Heart right ventricle (tissue), 16 donors: ENCODE measurements at places on chromosomes 7 and 10.

- no peaks in the 10 kb centered on the region for H3K36me3 ChIP-seq
- DNase-seq, result no peak
- peaks cover 5% of the 10 kb centered on the region for H3K4me1 ChIP-seq
- no peak overlapping the region for H3K4me3 ChIP-seq
- H3K27me3 ChIP-seq, result peaks cover 5% of the 10 kb centered on the region
- H3K27ac ChIP-seq, result no peak overlapping the region
Observed at GRCh38 chr7:42690794-42691639, 220.9 kb downstream of the C7orf25 start.

- no peaks in the 10 kb centered on the region for H3K4me1 ChIP-seq
- H3K27me3 ChIP-seq, result no peaks in the 10 kb centered on the region
- no peak overlapping the region for H3K27ac ChIP-seq
- no peaks in the 10 kb centered on the region for H3K36me3 ChIP-seq
Observed at GRCh38 chr7:41942468-41943093, 239.7 kb upstream of the INHBA start.

DNA sequence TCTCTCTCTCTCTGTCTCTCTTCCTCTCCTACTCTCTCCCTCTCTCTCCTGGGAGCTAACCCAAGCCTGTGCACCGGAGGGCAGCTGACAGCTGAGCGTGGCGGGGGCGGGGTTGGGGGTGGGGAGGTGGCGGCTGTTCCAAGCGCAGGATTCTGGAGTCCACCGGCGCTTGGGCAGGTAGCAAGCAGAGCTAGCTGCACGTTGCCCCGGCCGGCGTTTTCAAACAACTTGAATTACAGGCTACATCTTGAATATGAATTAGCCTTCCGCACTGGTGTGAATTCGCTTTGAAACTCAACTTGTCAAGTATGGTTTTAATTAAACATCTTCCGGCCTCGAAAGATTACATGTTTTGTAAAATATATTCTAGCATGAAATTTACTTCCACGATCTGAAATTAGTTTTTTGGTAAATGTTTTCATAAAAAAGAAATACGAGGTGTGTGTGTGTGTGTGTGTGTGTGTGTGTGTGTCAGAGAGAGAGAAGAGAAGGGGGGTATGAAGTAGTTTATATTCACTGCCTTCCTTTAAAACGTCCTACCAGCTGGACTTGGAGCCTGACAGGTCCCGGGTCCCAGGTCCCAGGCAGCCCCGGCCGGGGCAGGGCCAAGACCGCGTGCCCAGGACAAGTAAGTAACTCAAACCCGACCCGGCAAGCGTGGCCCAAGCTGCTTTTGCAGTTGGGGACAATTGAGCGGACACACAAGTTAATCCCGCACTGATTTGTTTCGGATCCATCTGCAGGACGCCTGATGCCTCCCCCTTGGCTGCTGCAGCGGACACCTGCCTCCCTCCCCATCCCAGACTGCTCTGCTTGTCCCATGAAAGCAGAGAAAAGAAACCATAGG lies 9.0 kb upstream of the DLX6 start:
- H3K4me3 ChIP-seq, result no peak overlapping the region
- H3K27me3 ChIP-seq, result peaks cover 100% of the 10 kb centered on the region
- no peaks in the 10 kb centered on the region for H3K4me1 ChIP-seq
- no peaks in the 10 kb centered on the region for H3K36me3 ChIP-seq

DNA sequence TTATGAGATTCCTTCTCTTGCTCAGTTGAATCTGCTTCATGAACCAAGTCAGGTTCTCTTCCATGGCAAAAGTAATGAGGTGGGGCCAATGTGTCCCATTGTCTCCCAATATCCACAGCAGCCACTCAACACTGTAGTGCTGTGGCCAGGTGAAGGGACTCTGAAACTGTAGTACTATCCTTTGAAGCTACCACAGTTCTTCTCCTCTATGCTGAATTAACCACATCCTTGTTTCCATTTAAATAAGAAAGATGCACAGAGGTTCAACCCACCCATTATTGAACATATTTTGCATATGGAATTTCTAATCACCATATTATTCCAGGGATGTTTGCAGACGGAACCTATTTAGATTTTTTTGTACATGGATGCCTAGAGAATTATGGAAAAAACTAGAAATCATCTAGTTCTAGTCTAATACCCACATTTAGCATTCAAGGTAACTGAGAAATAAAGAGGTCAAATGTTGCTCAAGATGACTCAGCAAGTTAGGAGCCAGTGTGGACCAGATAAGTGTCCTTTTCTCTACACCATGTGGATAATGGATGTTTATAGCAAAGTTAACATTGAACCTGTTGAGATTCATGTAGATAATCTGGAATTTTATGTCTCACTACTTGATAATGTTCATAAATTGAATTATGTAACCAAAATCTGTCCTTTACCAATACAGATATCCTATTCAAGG lies 64.5 kb downstream of the LRRTM3 start:
- H3K27me3 ChIP-seq, result no peaks in the 10 kb centered on the region
- no peak overlapping the region for H3K27ac ChIP-seq

DNA sequence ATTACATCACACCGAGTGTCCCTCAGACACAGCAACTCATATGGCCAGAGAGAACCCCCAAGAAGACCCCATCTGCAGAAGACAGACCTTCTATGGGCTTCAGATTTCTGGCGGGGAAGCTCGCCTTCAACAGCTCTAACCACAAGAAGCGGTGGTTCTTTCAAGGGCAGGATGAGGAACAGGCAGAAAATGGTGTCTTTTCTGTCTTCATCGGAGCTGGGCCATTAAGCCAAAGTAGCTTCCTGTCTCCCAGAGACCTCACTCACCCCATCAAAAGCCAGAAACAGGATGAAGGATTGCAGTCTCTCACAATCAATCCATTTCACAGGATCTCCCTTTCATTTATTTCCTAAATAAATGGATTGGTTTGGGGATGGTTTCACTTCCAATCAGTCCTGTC lies 149.1 kb downstream of the HERPUD2 start:
- no peak overlapping the region for H3K27ac ChIP-seq
- H3K4me1 ChIP-seq, result no peaks in the 10 kb centered on the region
- H3K36me3 ChIP-seq, result no peaks in the 10 kb centered on the region
- no peak overlapping the region for H3K4me3 ChIP-seq
- no peak for DNase-seq
- no peaks in the 10 kb centered on the region for H3K27me3 ChIP-seq

DNA sequence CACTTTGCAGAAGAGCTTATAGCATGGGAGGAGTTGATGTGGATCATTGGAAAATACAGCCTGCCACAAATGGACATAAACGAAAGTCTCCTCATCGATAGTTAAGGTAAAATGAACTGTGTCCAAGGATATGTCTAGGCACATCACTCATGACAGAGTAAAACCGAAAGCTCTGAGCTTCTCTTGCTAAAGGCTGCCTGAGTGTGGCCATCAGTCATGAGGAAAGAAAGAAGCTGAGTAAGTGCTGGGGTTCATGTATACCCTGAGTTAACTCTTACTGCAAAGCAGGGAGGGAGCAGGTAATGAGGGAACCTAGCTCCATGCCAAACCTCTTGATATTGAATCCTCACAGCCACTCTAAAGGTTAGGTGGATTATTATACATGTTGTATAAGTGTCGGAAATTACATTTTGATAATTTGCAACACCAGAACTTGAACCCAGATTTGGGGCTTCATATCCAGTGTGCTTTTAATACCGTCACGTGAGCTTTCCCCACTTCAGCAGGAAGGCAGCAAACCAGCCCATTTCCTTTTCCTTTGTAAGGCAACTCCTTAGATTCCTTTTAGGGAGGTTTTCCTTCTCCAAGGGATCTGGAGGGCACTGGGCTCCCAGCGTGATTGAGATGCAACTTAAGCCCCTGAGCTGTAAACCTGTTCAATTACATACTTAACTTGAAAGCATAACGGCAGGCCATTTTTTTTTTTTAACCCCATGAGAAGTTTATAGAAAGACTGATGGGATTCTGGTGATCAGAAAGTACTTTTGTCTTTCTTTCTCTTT lies 215.0 kb downstream of the PHF14 start:
- no peak for DNase-seq
- no peak overlapping the region for H3K4me3 ChIP-seq
- no peak overlapping the region for H3K27ac ChIP-seq
- no peaks in the 10 kb centered on the region for H3K4me1 ChIP-seq

GRCh38 chr7:86884152-86884551 lies 175.3 kb downstream of the ELAPOR2 start:
- H3K4me1 ChIP-seq, result no peaks in the 10 kb centered on the region
- H3K27ac ChIP-seq, result no peak overlapping the region
- H3K4me3 ChIP-seq, result no peak overlapping the region
- H3K27me3 ChIP-seq, result no peaks in the 10 kb centered on the region
- DNase-seq, result no peak

GRCh38 chr10:91897421-91897820 lies 11.9 kb downstream of the FGFBP3 start:
- H3K36me3 ChIP-seq, result no peaks in the 10 kb centered on the region
- no peak overlapping the region for H3K27ac ChIP-seq
- H3K4me1 ChIP-seq, result peaks cover 12% of the 10 kb centered on the region
- no peak for DNase-seq
- no peaks in the 10 kb centered on the region for H3K27me3 ChIP-seq

DNA sequence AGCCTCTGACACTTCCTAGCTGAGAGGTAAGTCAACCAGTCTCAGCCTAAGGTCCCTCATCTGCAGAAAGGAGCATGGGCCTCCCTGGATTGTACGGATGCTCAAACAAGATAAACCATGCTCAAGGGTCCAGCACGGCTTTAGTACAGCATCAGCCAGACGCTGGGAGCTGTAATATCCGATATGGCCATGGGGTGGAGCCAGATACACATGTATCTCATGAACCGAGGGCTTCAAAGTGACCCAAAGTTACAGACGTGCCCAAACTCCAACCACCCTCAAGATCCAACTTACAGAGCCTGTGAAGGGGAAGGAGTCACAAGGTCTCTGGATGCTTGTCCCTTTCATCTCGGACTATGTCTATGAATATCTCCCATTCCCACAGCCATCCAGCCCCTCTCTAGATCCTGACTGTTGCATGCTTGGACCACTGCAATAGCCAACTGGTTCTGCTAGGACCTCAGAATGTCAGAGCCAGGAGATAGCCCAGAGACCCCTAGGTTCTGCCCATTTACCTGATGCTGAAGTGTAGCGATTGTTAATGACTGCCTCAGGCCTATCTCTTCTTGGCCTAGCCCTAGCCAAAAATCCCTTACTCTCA lies 142.4 kb downstream of the SH3PXD2A start:
- H3K4me3 ChIP-seq, result no peak overlapping the region
- no peaks in the 10 kb centered on the region for H3K36me3 ChIP-seq
- H3K27me3 ChIP-seq, result no peaks in the 10 kb centered on the region
- peaks cover 2% of the 10 kb centered on the region for H3K4me1 ChIP-seq
- H3K27ac ChIP-seq, result no peak overlapping the region

- no peak overlapping the region for H3K27ac ChIP-seq
- no peak overlapping the region for H3K4me3 ChIP-seq
- DNase-seq, result no peak
Observed at GRCh38 chr10:27618906-27619305, 114.8 kb downstream of the RAB18 start.
